ENCODE measurements at places on chromosomes 3 and 15.
A peak's percentile ranks its signal among the peaks of the same experiment; 100 is the strongest.

- no peak for DNase-seq
These were observed 57.5 kb upstream of the CSPG4 start for GRCh38 chr15:75770131-75770530.

DNA sequence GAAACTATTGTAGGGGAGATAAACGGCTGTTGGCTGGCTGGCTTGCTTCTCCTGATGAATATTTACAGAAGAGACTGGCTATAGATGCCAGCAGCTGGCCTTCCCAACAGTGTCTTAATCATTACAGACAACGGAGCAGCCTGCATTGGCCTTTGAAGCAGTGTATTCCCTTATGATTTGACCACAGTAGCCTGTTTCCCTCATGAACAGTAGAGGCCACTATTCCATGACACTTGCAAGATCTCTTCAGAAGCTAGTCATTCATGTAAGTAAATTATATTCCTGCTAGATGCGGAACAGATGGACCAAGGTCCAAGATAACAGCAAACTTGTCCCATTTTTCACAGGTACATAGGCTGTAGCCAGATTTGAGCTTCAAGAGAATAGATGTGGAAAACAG, 47.3 kb downstream of the TMCO5A start:
- DNase-seq, result no peak

GRCh38 chr3:193816656-193817311, 223.8 kb downstream of the OPA1 start:
- peak; percentile 83 for DNase-seq

- no peak for DNase-seq
These were observed 8.7 kb upstream of the PLA2G4F start for GRCh38 chr15:42165106-42165505.

DNA sequence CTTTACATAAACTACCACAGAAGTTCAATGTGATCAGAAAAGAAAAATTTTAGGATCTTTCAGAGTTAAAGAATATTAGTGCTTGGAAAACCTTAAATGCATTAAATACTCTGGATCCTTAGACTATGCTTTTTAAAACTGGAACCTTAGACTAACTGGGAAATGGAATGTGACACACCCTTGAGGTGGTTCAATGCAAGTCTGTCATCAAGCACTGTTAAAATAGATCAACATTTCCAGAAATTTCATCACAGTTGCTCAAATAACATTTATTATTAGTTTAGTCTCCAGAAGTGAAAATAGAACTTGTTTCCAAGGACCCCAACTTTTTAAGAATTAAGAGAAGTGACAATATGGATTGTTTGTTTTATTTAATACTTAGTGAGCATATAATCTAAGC, 71.8 kb downstream of the GAP43 start:
- no peak for DNase-seq

DNA sequence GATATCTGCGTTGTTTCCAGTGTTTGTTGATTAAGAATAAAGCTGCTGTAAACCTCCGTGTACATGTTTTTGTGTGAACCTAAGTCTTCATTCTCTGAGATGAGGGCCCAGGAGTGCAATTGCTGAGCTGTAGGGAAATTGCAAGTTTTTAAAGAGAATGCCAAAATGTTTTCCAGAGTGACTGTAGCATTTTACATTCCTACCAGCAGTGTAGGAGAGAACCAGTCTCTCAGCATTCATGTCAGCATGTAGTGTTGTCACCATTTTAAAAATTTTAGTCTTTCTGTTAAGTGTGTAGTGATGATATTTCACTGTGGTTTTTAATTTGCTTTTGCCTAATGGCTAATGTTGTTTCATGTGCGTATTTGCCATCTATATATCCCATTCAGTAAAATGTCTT, 3.4 kb upstream of the MGLL start:
- DNase-seq, result no peak

GRCh38 chr15:63221346-63221745, 31.9 kb downstream of the RAB8B start:
- DNase-seq, result no peak

DNA sequence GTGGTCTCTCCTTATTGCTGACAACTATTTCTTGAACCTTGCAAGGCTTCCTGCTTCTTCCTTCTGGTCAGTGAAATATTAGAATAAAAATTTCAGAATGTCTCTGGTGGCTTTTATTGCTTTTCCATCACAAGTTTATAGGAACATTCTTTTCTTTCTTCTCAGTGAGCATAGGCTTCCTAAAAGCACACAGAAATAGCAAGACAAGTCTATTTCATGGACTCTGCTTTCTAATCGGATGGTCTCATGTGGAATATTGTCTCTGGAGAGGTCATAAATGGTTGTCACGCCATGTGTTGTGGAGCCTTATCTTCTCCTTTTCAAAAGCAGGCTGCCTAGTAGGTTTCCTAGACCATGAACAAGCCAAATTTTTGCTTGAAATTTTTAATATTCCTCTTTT, 9.8 kb upstream of the PSMD6 start:
- no peak for DNase-seq

- no peak for DNase-seq
These were observed 8.3 kb downstream of the ZNF710 start for GRCh38 chr15:90009301-90010022.

DNA sequence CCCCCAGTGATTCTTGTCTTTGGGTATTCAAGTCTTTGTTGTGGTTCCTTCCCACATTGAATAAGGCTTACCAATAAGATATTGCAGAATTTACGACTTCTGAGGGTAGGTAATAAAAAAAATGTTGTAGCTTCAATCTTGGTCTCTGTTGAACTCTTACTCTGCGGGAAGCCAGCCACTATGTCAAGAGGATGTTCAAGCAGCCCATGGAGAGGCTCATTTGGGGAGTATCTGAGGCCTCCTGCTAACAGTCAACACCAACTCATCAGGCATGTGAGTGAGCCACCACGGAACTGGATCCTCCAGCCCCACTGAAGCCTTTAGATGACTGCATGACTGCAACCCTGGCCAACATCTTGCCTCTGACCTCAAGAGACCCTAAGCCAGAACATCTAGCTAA, 3.2 kb upstream of the TBC1D23 start:
- DNase-seq, result no peak

GRCh38 chr15:80669663-80670273, 25.3 kb upstream of the ABHD17C start:
- no peak for DNase-seq

DNA sequence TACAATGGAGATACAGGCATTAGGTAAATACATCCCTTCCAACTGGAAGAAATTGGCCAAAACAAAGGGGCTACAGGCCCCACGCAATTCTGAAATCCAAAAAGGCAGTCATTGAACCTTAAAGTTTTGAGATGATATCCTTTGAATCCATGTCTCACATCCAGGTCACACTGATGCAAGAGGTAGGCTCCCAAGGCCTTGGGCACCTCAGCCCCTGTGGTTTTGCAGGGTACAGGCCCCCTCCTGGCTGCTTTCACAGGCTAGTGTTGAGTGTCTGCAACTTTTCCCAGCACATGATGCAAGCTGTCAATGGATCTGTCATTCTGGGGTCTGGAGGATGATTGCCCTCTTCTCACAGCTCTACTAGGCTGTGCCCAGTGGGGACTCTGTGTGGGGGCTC, 766.7 kb downstream of the ZBBX start:
- DNase-seq, result no peak

DNA sequence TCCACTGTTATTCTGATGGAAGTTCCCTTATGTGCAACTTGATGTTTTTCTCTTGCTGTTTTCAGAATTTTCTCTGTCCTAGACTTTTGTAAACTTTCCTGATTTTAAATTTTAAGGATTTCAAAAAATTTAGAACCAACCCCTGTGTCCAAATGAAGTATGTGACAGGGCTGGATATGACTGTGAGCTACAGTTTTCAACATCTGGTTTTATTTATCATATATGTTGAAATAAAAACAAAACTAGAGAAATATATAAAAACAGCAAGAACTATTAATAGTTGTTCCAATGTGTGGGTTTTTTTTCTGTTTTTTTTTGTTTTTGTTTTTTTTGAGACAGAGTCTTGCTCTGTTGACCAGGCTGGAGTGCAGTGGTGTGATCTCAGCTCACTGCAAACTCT, 47.4 kb upstream of the PSMD6 start:
- no peak for DNase-seq

DNA sequence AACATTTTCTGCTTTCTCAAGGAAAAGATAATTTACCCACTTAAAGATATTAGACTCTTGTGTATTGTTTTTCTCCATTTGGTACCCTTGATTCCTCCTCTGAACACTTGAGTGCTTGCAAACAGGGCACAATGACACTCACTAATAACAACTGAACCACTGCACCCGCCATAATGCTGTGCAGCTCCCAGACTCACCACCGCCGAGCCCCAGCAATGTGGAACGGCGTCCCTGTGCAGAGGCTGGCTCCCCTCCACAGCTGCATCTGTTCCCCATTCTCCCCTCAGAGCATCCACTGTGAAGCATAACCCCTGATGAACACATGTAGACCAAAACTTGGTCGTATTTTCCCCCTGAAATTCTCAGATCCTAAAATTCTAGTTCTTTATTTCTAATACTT, 276.2 kb upstream of the PLSCR5 start:
- DNase-seq, result no peak

GRCh38 chr3:132507657-132508056, 89.4 kb upstream of the ACKR4 start:
- DNase-seq, result no peak

- DNase-seq, result no peak
These were observed 89.5 kb downstream of the MYH15 start for GRCh38 chr3:108420926-108421325.

- no peak for DNase-seq
These were observed 29.8 kb upstream of the FAM98B start for GRCh38 chr15:38424101-38424552.

DNA sequence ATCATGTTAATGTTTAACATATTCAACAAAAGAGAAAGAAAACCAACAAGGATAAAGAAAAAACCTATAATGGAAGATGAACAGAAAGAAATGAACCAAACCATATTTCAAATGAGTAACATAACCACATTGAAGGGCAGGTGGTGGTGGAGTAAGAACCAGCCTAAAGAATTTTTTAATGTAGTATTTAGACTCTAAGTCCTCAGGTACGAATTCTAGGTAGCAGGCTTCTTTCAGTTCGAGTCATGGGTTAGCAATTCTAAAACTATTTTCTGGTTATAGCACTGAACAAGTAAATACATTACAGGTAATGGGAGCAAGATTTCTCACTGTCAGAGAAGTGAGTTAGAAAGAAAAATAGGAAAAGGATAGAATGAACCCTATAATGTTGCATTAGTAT, 24.4 kb downstream of the DCBLD2 start:
- DNase-seq, result no peak

GRCh38 chr15:77507143-77507897, 86.6 kb downstream of the HMG20A start:
- peak; percentile 72 for DNase-seq

DNA sequence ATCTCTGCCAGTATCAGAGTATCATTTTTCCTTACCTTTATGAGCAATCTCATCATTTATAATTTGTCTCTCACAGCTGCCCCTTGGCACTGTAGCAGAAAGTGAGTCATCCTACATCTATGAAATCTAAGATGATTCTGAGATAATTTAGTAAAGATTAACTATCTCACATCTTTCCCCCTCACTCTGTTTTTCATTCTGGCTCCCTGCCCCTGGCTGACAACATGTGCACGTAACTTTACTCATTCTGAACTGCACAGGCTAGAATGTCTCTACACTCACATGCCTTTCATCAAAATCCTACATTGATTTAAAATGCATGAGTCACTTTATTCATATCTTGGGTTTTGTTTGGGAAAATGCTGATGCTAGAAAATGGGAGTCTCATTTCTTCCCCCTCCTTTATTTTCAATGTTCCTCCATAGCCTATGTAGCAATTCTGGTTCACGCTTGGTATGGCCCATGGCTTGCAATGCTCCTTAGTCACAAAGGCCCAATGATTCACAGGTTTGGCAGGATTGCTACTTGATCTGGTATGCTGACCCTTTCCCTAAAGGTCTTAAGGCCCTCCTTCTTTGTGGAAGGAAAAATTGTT, 838.5 kb downstream of the TUSC7 start:
- DNase-seq, result no peak

- no peak for DNase-seq
These were observed 1.9 kb downstream of the CD200 start for GRCh38 chr3:112334691-112335433.

GRCh38 chr15:76840830-76841460, 64.2 kb downstream of the SCAPER start:
- DNase-seq, result no peak

GRCh38 chr3:64240396-64240795, 15.1 kb upstream of the PRICKLE2 start:
- no peak for DNase-seq

DNA sequence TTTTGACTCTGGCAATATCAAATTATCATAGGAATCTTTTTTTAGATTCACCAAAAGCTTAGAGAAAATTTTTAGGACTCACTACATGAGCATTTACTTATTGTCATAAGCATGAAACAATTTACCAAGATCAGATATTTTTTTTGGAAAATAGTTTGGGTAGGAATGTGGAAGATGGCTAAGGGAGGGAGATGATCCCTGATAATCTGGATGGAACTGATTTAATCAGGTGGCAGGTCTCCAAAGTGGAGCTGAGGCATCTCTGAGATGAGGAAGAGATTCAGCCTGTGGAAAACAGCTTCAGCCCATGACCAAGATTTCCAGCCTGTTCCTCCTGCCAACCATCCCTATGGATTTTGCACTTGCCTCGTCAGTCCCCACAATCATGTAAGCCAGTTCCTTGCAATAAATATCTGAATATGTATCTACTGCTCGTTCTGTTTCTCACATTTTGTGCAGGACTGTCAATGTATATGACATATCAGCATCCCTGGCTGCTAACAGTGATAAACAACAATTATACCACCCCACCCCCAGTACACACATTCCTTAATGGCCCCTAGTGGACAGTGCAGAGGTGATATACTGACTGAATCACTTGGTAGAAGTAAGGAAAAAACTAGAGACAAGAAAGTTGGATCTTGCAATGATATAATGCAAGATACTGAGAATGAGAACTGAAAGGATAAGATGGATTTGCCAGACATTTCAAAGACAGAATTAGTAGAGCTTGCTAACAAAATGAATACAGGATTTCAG, 183.8 kb downstream of the NEK10 start:
- no peak for DNase-seq

DNA sequence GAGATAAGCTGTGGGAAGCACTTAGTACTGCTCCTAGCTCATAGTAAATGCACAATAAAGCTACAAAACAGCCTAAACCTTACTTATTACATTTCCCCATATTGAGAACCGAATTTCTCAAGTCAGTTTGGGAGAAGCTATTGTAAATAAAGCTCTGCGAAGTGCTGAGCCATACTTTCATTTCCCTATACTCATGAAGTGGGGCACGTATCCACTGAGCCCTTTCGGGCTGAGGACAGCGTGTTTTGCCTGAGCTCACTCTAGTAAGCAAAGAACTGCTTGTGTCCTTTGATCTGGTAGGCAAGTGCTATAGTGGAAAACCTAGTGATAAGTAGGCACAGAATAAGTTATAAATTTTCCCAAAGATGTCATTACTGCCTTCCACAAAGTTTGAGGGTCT, 165.0 kb downstream of the RSL24D1 start:
- no peak for DNase-seq

GRCh38 chr15:46576646-46577395, 942.0 kb downstream of the SQOR start:
- DNase-seq, result no peak

- DNase-seq, result peak; percentile 34
These were observed 188.9 kb upstream of the ATP10A start for GRCh38 chr15:26051761-26052675.

Measured in testis (tissue), 5 donors.